GM12864 (cell line): ENCODE measurements at places on chromosomes 11 and 22.

DNA sequence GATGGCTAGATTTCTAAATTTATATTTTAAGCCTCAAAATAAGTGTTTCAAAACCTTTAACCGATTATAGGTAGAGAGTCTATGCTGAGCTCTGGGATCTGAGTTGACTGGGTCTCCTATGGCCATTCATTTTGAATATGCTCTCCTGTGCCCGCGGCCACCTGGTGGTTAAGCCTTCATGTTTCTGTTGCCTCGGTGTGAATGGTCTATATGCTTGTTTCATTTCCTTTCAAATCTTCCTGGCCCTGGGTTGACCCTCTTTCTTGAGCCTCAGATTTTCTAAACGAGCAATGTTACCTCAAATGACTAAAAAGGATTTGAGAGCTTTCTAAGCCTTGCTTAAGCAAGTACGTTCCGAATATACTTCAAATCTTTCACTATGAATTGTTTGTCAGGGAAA is 789.4 kb upstream of the KIRREL3 start:
- no peak for DNase-seq

GRCh38 chr22:25057013-25057881 is 104.7 kb downstream of the KIAA1671 start:
- no peak for DNase-seq

DNA sequence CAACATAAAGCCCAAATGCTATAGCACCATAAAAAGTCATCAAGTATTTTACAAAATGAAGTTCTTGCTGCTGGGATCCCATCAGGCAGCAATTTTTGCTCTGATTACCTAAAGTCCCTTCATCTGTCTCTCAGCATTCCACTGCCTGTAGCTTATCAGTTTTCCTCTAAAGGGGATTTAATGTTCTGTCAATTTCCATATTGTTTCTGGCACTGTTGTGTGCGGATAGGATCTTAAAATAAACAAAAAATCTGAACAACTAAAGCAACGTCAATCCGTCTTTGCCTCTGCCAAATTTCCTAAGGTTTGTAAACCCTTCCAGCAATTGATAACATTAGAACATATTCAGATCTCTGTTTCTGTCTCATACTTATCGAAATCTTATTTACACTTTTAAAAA is 1126.3 kb upstream of the RAG2 start:
- no peak for DNase-seq

- DNase-seq: no peak
Observed at GRCh38 chr11:78583889-78584288, 9.2 kb upstream of the NARS2 start.
